ENCODE measurements at places on chromosomes 5 and 9.

GRCh38 chr5:38443390-38443789 lies 113.1 kb downstream of the LIFR start:
- DNase-seq = no peak

DNA sequence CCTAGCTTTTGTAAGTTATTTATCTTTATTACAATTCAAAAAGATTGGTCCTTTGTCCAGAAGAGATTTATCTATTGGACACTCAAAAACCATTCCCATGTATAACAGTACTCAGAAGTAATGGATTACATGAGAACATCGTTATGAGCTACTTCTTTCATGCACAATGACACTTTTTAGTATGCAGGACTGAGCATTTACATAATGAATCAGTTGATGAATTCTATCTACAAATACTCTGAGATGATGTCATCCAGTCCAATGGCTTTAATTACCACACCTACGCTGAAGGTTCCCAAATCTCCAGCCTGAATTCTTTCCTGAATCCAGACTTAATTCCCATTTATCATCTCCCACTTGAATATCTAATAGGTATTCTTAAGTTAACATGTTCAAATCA lies 75.3 kb downstream of the PTBP3 start:
- no peak for DNase-seq

DNA sequence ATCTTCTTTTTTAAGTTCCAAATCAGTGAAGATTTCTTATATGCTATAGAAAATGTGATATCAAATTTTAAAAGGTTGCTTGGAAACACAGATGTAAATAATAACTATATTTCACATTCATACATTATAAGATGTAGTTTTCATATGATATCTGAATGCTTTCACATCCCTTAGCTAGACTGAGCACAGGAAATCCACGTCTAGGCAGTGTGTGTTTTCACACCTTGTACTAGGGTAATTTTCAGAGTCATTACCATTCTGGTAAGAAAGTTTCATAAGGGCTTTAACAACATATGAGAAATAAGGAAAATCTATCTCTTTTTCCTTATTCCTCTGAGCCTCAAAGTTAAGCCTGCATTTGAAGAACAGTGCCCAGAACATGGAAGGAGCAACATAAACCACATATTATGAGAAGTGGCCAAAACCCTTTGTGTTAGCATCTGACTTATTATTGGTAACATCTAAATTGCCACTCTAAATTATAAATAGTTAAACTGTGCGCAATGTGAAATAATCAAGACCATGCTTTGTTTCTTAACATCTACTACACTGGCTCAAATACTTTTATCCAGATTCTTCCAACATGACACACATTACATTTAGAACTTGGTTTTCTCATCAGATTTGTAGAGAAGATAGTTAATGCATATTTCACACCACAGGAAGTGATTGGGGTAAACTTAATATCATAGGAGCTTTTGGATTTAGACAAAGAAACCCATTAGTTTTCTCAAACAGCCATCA lies 113.3 kb downstream of the PPP2R2B start:
- no peak for DNase-seq

- no peak for DNase-seq
Measured at GRCh38 chr5:117218789-117219188, 644.2 kb upstream of the SEMA6A start.

DNA sequence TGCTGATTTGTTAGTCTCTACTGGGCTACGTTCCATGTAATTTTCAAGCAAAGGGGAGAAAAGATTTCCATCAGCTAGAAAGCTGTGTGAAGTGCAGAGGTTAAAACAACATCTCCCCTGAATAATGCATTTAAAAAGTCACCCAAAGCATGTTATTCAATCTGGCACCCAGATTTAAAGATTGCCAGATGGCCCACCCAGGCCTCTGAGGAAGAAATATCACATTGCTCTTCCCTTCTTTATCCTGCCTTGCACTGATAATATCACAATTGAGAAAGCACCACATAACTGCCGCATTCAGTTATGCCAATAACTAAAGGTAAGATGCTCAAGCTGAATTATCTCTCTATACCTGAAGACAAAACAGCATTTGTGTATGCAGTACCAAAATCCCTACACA lies 119.4 kb upstream of the PUM3 start:
- no peak for DNase-seq

DNA sequence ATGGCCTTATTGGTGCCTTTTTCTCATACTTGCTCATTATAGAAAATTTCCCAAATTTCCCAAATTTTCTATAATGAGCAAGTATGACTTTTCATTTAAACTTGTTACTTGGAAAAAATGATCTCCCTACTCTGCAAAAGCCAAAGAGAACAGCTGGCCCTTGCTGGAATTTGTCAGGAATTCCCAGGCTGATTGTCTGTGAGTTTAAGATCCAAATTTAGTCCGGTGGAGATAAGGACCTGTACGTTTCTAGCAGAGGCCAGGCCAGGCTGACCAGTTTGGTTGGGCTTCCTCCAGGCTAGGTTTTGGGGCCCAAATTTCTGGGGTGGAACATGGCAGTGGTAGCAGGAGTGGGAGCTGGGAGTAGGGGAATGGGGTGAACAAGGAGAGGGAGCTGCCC lies 51.9 kb downstream of the NEURL1B start:
- DNase-seq = no peak

DNA sequence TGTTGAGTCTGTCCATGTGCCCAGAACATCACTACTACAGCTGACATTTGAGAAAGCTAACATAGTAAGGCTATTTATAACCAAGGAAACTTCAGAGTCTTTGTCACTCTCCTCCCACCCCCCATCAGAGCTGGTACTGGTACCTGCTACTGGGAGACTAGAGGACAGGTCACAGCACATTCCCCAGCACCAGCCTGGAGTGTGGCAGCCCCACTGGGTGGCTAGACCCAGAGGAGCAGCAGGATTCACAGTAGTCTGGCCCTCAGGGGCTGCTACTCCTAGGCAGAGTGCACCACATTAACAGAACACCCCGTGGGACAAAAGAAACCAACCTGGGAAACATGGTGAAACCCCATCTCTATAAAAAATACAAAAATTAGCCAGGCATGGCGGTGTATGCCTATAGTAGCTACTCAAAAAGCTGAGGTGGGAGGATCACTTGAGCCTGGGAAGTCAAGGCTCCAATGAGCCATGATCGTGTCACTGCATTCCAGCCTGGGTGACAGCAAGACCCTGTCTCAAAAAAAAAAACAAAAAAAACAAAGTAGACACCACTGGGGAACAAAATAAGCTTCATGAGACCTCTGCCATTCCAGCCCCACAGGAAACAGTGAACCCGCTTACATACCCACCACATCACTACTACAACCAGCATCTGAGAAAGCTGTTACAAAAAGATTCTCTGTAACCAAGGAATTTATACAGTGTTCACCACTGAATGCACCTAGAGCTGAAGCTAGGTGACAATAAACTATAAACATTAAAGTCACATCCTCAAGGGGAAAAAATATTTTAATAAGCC lies 26.3 kb upstream of the PTGER4 start:
- DNase-seq = no peak

GRCh38 chr9:115923903-115924668 lies 229.5 kb upstream of the PAPPA start:
- no peak for DNase-seq

- DNase-seq = no peak
Measured at GRCh38 chr5:74373076-74373475, 267.5 kb downstream of the ENC1 start.

DNA sequence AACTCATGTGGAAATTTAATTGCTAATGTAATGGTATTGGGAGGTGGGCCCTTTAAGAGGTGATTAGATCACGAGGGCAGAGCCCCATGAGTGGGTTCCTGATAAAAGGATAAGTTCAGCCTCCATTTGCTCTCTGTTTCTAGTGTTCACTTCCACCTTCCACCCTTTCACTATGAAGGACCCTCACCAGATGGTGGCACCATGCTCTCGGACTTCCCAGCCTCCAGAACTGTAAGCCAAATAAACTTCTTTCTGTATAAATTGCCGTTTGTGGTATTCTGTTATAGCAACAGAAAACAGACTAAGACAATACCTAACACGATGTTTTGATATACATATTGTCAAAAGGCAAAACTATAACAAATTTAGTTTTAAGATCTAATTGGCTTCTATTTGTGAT lies 166.2 kb downstream of the DEPDC1B start:
- DNase-seq = no peak

- no peak for DNase-seq
Measured at GRCh38 chr9:24462951-24463350, 82.7 kb downstream of the IZUMO3 start.

- no peak for DNase-seq
Measured at GRCh38 chr5:137734962-137735554, 831 bp downstream of the KLHL3 start.
